ENCODE measurements at places on chromosomes 12 and 14. TPM values are rescaled to one million over a fixed set of nuclear protein-coding genes. Genes with fewer than 3 reads are reported as not detected.

- no peaks in the 10 kb centered on the region for H3K27me3 ChIP-seq
- H3K27ac ChIP-seq = no peak overlapping the region
- no peaks in the 10 kb centered on the region for H3K36me3 ChIP-seq
- no peak overlapping the region for H3K4me3 ChIP-seq
Measured at GRCh38 chr14:75158843-75159614, 17.4 kb downstream of the TMED10 start.

- no peak overlapping the region for H3K27ac ChIP-seq
- no peak for DNase-seq
- H3K27me3 ChIP-seq = no peaks in the 10 kb centered on the region
- H3K4me3 ChIP-seq = no peak overlapping the region
- peaks cover 18% of the 10 kb centered on the region for H3K4me1 ChIP-seq
Measured at GRCh38 chr12:50625029-50625925, 120.5 kb downstream of the DIP2B start.

The ITGA7 gene
- total RNA-seq = 24.8 TPM

DNA sequence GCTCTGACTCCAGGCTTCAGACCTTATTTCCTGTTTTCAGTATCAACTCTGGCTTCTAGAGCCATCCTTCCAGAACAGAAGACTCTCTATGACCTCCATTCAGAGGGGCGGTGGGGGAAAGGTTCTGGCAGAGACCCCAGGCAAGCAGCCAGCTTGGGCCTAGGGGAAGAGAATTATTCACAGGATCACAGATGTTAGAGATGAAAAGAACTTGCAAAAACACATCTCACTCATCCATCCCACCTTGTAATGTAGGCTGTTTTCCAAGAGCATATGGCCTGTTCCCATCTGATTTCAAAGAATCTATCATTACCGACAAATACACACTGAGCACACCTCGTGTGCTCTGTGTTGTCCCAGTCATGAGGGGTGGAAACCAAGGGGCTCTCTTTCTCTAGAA lies 131.9 kb downstream of the GRIN2B start:
- H3K27me3 ChIP-seq = no peaks in the 10 kb centered on the region
- H3K4me3 ChIP-seq = no peak overlapping the region
- H3K4me1 ChIP-seq = no peaks in the 10 kb centered on the region
- no peak overlapping the region for H3K27ac ChIP-seq
- no peak for DNase-seq
- H3K36me3 ChIP-seq = no peaks in the 10 kb centered on the region

DNA sequence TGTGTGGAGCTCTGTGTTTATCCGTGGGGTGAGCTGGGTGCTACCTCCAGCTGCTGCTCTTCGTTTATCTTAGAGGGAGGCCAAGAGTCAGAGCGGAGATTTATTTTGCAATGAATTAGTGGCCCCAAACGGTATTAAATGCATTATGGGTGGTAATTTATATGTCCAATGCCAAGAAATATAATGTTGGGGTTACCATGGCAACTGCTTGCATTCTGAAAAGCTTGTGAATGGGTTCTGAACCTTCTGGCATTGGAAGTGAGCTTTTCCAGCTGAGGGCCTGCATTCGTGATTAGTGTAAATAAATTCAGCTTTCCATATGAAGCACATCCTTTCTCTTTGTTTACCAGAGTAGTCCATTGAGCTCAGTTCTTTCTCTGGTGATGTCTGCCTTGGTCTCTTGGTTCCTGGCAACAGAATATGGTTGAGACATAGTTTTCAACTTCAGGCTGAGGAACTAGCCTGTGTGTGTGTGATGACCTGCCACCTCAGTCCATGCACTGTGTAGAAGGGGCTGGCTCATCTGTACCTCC lies 51.8 kb downstream of the TRAF3 start:
- H3K36me3 ChIP-seq = peaks cover 8% of the 10 kb centered on the region
- peaks cover 15% of the 10 kb centered on the region for H3K4me1 ChIP-seq
- peak; percentile 35 for DNase-seq
- no peaks in the 10 kb centered on the region for H3K27me3 ChIP-seq

DNA sequence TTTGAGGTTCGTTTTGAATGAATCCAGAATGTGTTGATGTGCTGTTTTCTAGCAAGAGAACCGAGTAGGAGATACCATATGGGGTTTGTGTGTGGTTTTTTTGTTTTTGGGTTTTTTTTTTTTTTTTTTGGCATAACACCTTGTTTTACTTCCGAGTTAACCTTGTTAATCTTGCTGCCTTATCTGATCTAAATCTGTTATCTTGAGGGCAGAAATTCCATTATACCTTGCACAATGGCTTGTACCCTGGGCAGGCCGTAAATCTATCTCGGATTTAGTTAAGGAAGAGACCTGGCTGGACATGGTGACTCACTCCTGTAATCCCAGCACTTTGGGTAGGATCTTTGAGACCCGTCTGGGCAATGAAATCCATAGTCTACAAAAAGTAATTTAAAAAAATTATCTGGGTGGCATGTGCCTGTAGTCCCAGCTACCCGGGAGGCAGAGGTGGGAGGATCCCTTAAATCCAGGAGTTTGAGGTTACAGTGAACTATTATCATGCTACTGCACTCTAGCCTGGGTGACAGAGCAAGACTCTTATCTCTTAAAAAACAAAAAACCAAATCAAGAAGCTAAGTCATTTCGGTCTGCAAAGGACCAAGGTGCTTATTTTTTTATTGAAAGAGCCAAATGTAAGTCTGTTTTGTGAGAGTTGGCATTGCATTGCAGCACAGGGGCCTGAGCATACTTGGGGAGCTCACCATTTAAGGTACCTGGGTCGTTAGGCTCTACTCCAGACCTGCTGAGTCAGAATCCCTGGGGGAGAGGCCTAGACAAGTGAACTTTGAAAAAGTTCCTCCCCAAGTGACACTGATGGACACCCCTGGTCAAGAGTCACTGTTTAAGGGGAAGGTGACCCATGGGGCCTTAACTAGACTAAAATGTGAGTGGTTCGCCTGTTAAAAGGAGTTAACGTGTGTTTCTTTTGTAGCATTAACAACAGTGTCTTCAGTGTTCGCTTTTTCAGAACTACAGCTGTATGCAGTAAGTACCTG lies 6.7 kb downstream of the DLST start:
- H3K27me3 ChIP-seq = no peaks in the 10 kb centered on the region
- peaks cover 59% of the 10 kb centered on the region for H3K4me1 ChIP-seq
- H3K27ac ChIP-seq = peak overlapping the region; percentile 40
- DNase-seq = peak; percentile 13

GRCh38 chr12:122884091-122884826 lies 11.7 kb downstream of the VPS37B start:
- H3K27me3 ChIP-seq = no peaks in the 10 kb centered on the region
- H3K4me3 ChIP-seq = no peak overlapping the region
- H3K27ac ChIP-seq = no peak overlapping the region
- DNase-seq = no peak

DNA sequence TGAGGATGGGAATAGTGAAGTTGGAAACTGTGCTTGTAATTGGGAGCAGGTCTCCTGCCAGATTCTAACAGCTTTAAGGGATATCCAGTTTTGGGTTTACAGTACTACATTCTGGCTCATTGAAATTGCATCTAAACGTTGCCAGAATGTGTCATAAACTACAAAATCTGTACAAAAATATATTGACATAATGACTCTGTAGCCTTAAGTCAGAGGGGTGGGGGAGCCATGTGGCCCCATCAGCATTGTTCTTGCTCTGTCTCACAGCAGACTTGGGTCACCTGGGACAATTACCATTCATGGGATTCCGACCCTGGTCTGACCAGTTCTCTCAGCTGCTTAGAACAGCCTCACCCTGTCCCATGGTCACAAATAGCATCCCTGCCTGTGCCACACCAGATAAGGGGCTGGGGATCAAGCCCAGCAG lies 43.3 kb upstream of the MED13L start:
- H3K36me3 ChIP-seq = no peaks in the 10 kb centered on the region
- peak overlapping the region; percentile 94 for H3K27ac ChIP-seq
- no peak overlapping the region for H3K4me3 ChIP-seq
- peaks cover 28% of the 10 kb centered on the region for H3K4me1 ChIP-seq
- H3K27me3 ChIP-seq = no peaks in the 10 kb centered on the region

The C14orf39 gene
- total RNA-seq = 0.29 TPM

DNA sequence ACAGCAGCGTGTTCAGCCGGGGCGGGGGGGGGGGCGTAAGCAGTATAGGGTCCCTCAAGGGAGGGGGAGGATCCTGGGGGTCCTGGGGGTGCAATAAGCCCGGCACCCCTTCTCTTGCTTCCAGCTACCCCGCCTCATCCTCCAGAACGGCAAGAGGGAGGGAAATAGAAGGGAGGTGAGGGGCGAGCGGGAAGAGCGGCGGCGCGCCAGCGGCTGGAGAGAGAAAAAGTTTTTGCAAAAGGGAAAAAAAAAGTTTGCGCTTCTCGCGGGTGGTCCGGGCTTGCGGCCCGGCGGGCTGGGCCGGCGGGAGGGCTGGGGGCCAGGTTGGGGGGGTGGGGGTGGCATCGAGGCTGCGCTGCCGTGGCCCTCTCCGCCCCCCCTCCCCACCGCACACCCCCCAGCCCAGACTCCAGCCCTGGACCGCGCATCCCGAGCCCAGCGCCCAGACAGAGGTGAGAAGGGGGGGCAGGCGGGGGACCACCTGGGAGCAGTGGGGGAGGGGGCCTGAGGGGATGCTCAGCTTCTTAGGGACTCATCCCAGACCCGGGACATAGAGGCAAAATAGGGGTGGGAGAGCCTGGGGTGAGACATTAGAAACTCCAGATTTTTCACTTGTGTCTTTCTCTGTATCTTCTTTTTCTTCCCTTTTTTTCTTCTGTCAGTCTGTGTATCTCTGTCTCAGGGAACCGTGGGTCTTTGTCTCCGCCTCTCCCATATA lies at the start of gene GLI1:
Gene GLI1, plus strand, starts transcription at position 36 of the 718 bp plus-strand sequence. CDS start 3,907 bp downstream, outside the sequence.
- H3K4me3 ChIP-seq = peak within 1 kb of the TSS; percentile 78
- no peaks in the 10 kb centered on the region for H3K36me3 ChIP-seq
- peak; percentile 96 for DNase-seq
- H3K27me3 ChIP-seq = peaks cover 12% of the 10 kb centered on the region
- peaks cover 16% of the 10 kb centered on the region for H3K4me1 ChIP-seq

DNA sequence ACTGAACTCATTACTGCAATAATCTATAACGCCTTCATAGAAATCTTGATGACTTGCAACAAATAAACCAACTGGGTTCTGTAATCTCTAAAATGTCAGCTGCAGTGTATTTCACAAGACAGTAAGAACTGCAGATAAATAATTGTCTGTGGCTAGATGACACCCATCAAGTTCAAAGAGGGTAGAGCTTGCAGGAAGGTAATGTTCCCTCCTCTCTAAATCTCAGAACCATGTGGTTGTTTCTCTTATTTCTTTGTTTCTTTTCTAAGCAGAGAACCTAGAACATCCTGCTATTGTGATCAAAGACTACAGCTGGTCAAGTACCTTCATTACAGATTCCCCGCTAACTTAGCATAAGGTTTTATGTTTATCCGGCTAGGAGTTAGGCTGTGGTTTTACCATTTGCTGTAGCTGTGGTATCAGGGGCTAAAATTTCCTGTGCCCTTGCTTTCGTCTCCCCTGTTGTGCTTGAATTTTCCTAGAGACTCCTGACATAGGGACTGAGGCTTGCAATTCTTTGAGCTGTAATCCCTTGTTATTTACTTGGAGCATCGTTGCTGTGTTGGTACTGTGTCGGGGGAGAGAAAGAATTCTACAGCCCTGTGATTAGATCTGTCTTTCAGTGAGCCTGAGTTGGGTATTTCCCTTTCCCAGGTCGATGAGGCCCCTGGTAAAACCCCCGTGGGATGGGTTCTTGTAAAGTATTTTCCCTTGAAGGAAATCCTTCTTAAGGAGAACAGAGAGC lies 253.1 kb upstream of the BTG1 start:
- no peak overlapping the region for H3K4me3 ChIP-seq
- no peak for DNase-seq
- peaks cover 5% of the 10 kb centered on the region for H3K4me1 ChIP-seq
- H3K27me3 ChIP-seq = no peaks in the 10 kb centered on the region
- H3K27ac ChIP-seq = no peak overlapping the region

The TNS2 gene
- 76.0 TPM for total RNA-seq

- DNase-seq = no peak
- no peaks in the 10 kb centered on the region for H3K36me3 ChIP-seq
- no peaks in the 10 kb centered on the region for H3K4me1 ChIP-seq
- H3K27me3 ChIP-seq = no peaks in the 10 kb centered on the region
Measured at GRCh38 chr14:81884382-81884781, 350.7 kb upstream of the SEL1L start.

- H3K4me3 ChIP-seq = peak overlapping the region; percentile 89
- peak; percentile 93 for DNase-seq
- peaks cover 45% of the 10 kb centered on the region for H3K4me1 ChIP-seq
- H3K36me3 ChIP-seq = peaks cover 31% of the 10 kb centered on the region
- H3K27me3 ChIP-seq = no peaks in the 10 kb centered on the region
Measured at GRCh38 chr12:53217051-53217930, 10.2 kb upstream of the ITGB7 start.

DNA sequence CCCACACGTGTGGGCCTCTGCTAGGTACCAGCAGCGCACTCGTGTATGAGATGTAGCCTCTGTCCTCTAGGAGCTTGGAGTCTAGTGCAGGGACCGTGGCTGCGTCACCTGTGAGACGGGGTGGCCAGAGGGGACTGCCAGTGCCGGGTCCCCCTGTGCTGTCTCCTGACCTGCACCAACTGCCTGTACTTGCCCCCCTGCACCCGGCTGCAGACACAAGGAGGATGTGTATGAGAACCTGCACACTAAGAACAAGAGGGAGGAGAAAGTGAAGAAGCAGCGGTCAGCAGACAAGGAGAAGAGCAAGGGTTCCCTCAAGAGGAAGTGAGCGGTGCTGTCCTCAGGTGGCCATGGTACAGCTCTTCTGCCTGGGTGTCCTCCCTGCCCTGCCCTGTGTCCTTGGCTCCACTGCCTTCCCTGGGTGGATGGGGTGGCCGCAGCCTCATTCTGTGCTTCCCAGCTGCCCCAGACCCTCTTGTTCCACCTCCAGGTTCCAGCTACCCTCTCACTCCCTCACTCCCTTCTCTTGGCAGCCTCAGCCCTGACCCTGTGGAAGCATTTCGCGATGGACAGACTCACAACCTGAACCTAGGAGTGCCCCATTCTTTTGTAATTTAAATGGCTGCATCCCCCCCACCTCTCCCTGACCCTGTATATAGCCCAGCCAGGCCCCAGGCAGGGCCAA lies 9.6 kb downstream of the PTPN6 start:
- H3K27me3 ChIP-seq = no peaks in the 10 kb centered on the region
- peaks cover 16% of the 10 kb centered on the region for H3K4me1 ChIP-seq
- H3K27ac ChIP-seq = peak overlapping the region; percentile 93
- H3K36me3 ChIP-seq = peaks cover 12% of the 10 kb centered on the region

The KRT3 gene
- not detected for total RNA-seq

DNA sequence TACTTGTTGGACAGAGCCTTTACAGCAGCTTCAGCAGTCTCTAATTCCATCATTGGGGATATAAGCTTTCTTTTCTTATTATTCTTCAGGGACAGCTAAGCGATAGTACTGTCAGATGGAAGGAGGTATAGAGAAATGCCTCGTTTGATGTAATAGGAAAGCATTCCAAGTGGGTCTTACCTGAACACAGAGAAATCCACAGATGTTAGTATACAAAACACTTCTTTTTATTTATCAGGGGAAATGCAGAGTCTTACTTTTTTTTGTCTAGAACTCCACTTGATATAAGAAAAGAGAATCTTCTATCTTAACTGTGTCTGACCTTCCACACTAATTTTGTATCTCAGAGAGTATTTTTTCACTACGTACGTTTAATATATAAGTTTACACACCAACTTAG lies 1.9 kb downstream of the SYT1 start:
- no peak overlapping the region for H3K27ac ChIP-seq
- H3K36me3 ChIP-seq = no peaks in the 10 kb centered on the region
- DNase-seq = no peak
- H3K4me1 ChIP-seq = peaks cover 9% of the 10 kb centered on the region

GRCh38 chr12:12779529-12779928 lies 5.9 kb upstream of the APOLD1 start:
- H3K36me3 ChIP-seq = peaks cover 4% of the 10 kb centered on the region
- DNase-seq = peak; percentile 45
- H3K4me1 ChIP-seq = peaks cover 14% of the 10 kb centered on the region
- no peaks in the 10 kb centered on the region for H3K27me3 ChIP-seq
- H3K27ac ChIP-seq = peak overlapping the region; percentile 48

Measured in osteoblast (primary cell).